ENCODE measurements at places on chromosomes 1 and 21.

GRCh38 chr1:36525166-36525565 lies 42.5 kb upstream of the CSF3R start:
- DNase-seq: no peak

DNA sequence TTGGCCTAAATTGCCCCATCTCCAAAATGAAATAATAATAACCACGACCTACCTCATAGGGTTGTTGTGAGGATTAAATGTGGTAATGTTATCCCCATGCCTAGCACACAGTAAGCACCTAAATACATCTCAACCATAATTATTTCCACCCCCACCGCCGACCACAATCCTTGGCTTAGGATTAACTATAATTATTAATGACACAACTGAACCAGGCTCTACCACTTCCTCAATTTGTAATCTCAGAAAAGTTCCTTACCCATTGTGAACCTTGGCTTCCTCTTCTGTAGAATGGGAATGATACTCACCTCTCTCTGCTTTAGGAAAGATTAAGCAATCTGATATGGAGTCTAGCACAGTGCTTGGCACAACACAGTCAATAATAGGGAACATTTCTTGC lies 44.3 kb upstream of the TACSTD2 start:
- DNase-seq: no peak

DNA sequence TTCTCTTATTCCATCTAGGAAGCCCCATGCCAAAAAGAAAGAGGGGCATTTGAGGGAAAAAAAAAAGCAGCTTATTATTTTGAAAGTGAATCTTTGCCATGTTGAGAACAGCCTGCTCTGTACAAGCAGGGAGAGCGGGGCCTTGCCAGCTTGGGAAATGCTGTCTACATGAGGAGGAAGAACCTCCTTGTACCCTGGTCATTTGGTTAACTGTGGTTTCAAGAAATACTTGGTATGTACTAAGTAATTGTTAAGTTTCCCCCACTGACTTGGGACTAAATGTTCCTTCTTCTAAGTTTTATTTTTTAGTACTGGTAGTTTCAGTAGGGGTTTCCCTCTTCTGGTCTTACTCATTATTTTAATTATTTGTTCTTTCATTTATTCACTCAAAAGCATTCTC lies 144.1 kb upstream of the HOOK1 start:
- no peak for DNase-seq

GRCh38 chr21:44534688-44535087 lies 5.3 kb downstream of the KRTAP10-1 start:
- no peak for DNase-seq

GRCh38 chr1:110538075-110538474 lies 19.1 kb upstream of the KCNA10 start:
- DNase-seq: peak; percentile 73

- no peak for DNase-seq
Observed at GRCh38 chr1:67988066-67988465, 62.4 kb downstream of the DIRAS3 start.

- no peak for DNase-seq
Observed at GRCh38 chr1:237712082-237712481, 178.6 kb downstream of the ZP4 start.

GRCh38 chr1:111476761-111477309 lies 3.1 kb downstream of the C1orf162 start:
- no peak for DNase-seq

DNA sequence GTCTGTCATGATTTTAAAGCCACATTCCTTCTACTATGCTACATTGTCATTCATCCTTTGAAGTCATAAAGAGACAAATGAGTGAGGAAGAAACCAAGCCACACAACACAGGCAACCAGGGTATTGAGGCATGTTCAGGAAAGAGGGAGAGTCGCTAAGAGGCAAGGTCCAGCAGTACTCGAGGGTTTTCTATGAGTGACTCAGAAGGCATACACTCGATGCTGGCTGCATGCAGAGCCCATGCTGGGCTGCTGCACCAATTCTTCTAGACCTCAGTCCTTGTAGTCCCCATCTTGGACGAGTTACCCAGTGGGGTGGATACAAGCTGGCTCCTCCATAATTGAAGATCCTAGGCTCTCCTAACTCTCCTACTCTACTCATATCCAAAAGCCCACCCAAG lies 57.6 kb downstream of the OLFML2B start:
- no peak for DNase-seq

GRCh38 chr1:166379447-166379846 lies 212.6 kb upstream of the FAM78B start:
- no peak for DNase-seq

DNA sequence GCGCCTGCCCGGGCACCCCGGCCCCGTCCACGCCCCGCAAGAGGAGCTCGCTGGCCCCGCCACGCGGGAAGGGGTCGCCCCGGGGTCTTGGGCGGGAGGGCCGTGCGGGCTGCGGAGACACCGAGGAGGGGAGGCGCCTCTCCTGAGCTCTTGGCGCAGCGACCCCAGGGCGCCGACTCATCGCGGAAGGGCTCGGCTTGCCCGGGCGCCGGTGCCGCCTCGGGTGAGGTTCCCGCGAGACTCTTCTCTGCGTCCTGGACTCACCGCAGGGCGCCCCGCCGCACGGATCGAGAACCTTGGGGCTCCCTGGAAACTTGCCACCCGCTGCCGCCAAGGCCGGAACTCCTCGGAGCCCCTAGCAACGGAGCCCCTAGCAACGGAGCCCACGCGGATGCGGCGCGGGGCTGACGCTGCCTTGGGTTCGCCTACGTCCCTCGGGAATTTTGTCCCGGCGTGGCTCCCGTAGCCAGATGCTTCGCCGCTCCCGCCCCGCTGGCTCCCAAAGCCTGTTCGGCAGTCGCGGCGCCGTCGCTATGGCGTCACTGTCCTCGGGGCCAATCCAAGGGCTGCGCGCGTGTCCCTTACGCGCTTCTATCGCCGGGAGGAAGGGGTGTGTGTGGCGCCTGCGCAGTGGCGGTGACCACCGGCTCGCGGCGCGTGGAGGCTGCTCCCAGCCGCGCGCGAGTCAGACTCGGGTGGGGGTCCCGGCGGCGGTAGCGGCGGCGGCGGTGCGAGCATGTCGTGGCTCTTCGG lies at the start of gene ATAD3A:
Gene ATAD3A (plus strand): TSS at position 630 of the 753 bp plus-strand sequence. CDS start 107 bp downstream, at position 737.
- peak; percentile 90 for DNase-seq

DNA sequence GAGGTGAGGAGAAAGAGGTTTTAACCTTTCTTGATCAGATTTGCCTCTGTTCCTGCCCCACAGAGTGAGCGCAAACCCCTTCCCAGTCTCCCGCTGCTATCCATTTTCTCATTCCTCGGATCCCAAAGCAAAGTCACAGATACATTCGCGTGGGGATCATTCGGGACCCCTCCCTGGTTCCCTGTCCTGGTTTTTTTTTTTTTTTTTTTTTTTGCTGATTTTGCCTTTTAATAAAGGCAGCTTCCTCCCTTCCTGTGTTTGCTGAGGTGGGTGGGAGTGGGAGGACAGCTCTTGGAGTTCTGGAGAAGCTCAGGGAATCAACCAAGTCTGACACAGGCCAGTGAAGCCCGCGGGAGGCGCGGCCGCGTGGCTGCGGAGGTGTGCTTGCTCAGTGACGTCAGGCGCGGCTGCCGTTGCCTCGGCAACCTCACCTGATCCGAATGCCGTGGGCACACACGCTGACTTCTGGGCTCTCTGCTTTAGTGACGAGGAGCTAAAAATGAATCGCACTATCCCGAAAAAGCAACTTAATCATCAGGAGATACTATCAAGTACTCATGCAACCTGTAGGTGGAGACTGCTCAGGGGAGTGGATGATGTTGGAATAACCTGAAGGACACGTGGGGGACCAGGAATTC lies 106.4 kb downstream of the TBX19 start:
- no peak for DNase-seq

- DNase-seq: no peak
Observed at GRCh38 chr1:37393173-37394120, 80.9 kb upstream of the ZC3H12A start.

DNA sequence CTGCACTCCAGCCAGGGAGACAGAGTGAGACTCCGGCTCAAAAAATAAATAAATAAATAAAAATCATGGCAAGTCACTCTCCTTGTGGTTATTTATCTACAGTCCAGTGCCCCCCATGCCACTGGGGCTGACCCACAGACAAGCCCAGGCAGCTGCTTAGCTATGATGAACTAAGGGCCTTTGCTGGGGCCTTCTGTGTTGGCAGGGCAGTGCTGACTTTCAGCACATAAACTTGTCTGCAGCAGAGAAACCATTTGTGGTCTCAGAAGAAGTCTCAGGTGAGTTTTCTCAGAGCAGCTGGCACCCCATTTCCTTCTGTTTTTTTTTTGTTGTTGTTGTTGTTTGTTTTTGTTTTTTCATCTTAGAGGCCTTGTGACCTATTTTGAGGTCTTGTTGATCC lies 20.9 kb upstream of the CFHR4 start:
- no peak for DNase-seq

- no peak for DNase-seq
Observed at GRCh38 chr1:152924191-152924590, 15.8 kb downstream of the IVL start.

GRCh38 chr1:116918714-116919357 lies 9.1 kb downstream of the PTGFRN start:
- no peak for DNase-seq

DNA sequence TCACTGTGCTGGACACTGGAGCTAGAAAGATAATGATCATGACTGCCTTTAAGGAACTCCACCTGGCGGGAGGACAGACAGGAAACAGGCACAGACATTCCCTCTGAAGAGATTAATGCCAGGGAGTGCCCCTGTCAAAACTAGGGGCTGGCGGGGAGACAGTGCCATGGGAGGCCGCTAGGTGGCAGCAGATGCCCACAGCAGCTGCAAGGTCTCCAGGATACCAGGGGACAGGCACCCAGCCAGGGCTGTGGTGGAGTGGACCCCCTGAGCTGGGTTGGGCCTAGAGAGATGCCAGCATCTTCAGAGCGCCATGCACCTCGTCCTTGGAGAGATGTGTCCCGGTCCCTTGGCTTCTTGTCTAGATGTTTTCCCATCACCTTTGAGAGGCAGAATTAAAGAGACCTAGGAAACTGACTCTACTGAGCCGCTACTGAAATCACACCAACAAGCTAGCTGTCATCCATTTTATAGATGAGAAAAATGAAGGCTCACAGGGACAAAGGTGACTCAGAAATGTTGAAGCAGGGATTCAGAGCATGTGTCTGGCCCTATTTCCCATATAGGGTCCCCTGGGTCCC lies 3.6 kb downstream of the REN start:
- DNase-seq: peak; percentile 45

DNA sequence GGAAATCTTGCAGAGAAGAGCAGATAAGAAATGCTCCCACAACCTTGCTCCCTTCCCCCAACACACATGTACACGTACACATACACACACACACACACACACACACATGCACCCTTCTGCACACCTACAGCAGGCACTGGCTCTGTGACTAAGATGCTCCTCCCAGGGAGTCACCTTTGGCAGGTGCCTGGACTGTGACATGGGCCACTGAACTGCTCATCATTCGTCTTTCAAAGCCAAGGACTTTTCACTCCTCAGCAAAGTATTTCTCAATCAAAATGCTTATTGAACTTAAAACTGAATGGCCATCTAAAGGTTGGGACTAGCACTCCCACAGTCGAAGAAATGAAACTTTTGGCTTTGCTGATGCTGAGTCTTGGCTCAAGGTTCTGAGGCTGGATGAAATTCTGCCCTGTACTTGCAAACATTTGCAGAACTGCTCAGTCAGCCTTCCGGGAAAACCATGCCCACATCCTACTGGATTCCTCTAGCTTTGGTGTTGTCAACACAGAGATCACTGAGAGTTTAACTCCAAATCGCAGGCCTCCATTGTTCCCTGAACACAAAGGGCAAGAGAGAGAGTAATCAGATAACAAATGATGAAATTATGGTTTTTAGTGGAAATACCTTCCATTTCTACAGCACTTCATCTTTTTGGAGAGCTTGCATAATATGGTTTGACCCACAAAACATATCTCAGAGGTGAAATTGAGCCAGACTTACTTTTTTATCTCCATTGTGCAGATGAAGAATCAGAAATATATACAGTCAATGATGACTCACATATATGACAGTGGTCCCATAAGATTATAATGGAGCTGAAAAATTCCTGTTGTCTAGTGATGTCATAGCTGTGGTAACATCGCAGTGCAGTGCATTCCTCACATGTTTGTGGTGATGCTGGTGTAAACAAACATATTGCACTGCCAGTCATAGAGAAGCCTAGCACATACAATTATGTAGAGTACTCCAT lies 72.4 kb upstream of the BCAR3 start:
- no peak for DNase-seq

DNA sequence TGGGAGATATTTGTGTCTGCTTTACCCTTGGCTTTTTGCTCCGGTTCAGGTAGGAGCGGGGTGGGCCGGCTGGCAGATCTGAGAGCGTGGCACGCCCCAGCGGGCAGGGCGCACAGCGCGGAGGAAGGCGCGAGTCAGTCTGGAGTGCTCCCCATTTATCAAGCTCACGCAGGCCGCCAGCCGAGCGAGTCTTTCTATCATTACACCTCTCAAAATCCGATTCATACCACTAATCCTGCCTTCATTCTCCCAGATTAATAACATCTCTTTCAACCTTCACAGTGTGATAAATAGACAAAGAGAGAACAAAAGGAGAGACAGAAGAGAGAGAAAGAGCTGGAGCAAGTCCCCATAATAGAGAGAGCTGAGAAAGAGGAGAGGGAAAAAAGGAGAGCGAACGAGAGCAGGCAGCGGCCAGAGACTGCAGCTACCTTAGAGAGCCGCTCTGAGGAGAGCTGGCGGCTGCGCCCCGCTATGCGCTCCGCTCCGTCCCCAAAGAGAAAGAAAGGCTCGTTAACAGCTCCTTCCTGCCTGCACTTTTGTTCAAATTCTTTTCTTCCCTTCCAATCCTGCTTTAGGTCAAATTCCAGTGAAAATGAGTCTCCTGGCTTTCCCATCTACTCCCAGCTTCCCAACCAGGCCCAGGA lies 48.0 kb downstream of the DMAP1 start:
- no peak for DNase-seq

DNA sequence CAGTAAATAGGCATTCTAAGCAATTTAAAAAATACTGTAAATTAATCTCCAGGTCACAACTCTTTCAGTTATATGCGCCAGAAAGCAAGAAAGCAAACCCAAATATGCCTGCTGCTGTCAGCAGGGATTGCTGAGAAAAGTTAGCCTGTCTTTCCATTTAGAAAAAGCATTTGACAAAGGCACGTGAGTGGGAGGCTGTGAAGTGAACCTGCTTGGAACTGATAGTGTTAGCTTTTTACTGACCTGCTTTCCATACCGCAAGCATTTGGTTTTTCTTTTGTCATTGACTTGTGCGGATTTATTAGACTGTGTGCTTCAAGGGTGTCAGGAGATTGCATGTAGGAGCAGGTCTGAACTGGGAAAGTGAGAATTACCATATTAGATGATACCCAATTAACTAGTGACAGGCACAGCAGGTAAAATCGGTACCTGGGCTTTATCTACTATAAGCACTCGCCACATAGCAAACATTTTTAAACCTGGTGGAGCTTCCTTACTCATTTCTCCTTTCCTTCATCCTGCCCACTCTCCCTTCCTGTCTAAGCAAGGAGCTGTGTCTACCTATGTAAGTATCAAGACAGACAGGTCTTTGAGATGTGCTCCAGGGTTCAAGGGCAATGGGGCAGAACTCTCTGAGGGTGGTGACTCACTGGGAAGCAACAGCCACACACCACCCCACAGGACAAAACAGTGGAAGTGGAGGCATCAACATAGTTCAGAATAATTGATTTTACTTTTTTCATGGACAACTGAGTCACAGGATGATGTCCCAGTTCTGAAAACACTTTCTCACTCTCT lies 323.9 kb downstream of the DISC1 start:
- DNase-seq: no peak
